Stimulated activated CD4-positive, alpha-beta T cell treated with anti-CD3 and anti-CD28 coated beads, Interleukin-1b, Interleukin-23, amount 100 ng/mL, for 24 hours (primary cell): ENCODE measurements at places on chromosomes 5 and 9.

DNA sequence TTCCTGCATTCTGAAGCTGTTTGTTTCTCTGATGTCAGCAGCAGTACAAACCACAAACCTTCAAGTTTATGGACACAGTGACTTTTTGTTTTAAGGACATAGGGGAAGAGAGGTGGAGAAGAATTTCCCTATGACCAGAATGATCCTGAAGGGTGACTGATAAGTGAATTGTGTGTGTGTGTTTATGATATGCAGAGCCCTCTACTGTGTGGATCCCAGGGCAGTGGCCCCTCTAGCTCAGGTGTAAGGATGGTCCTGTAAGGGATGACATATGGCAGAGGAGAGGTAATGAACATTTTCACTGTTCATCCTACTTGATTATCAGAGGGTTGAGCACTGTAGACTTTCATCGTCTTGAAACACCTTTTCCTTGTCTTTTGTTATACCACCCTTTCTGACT, 30.6 kb upstream of the TMED7 start:
- DNase-seq: no peak

DNA sequence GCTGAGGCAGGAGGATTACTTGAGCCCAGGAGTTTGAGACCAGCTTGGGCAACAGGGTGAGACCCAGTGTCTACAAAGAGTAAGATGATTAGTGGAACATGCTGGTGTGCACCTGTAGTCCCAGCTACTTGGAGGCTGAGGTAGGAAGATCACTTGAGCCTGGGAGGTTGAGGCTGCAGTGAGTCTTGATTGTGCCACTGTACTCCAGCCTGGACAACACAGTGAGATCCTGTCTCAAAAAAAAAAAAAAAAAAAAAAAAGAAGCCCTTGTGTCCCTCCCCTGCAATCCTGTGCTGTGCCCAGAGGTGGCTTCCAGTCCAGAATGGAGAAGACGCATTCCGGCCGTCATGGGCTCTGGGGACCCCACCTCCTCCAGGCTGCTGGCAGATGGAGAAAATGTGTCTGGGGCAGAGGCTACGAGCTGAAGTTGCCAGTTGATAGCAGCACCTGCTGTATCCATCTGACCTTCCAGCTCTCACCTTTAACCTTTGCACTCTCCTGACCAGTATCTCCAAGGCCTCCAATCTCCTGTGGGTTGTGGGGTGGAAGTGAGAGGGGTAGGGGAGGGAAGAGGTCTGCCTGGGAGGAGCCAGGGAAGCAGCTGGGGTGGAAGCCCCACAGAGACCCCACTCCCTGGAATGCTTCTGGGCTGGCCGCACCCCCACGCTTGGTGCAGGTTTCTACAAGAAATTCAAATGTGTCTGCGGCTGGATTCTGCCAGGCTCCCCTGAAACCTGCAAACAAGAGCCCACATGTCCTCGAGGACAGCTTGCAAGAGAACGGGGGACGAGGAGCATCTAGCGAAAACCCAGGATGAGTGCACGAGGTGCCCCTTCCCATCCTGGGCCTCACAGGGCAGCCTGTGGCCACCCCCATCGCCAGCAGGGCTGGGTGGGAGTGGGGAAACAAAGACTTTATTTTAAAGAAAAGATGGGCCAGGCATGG, 148.3 kb upstream of the IER5L start:
- DNase-seq: no peak

GRCh38 chr5:105903069-105903468, 1767.7 kb downstream of the EFNA5 start:
- DNase-seq: no peak

DNA sequence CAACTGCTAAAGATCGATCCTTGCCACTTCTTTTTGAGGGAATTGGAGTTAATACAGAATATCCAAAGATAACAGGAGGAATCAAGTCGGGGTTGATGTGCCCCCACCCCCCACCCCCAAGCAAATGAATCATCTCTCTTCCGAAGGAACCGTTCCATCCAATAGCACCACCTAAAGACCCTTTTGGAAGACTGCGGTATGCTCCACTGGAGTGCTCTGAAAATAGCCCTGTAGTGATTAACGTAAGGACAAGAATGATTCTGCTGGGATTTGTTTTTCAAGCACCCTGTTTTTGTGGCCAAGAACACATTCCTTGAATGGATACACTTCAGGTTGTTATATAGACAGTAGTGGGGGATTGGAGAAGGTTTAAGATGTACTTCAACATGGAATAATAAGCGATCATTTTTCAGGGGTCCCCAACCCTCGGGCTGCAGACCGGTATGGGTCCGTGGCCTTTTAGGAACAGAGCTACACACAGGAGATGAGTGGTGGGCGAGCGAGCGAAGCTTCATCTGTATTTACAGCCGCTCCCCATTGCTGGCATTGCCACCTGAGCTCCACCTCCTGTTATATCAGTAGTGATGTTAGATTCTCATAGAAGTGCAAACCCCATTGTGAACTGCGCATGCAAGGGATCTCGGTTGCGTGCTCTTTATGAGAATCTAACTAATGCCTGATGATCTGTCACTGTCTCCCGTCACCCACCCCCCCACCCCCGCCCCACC, 44.5 kb upstream of the TMEM252 start:
- no peak for DNase-seq

DNA sequence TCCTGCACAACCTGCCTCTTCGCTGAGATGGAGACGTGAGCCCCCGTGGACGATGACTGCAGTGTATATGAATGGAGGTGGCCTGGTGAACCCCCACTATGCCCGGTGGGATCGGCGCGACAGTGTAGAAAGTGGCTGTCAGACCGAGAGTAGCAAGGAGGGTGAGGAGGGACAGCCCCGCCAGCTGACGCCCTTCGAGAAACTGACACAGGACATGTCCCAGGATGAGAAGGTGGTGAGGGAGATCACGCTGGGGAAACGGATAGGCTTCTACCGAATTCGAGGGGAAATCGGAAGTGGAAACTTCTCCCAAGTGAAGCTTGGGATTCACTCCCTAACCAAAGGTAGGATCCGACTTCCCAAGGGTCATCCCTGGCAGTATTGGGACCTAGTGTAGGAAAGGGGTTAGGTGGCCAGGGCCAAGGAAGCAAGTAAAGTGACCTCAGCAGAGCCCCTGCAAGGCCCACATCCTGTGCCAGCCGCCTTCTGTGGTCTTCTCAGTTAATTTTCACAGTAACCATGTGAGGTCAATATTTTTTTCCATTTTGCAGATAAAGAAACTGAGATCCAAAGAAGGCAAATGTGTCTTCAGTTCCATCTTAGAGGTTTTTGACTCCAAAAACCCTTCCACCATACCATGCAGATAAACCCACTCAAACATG, 53.8 kb downstream of the NIM1K start:
- DNase-seq: no peak
